A172 (cell line): ENCODE measurements at places on chromosomes 13 and 19.

- no peak for DNase-seq
Observed at GRCh38 chr19:40217027-40217810, 965 bp downstream of the TTC9B start.

DNA sequence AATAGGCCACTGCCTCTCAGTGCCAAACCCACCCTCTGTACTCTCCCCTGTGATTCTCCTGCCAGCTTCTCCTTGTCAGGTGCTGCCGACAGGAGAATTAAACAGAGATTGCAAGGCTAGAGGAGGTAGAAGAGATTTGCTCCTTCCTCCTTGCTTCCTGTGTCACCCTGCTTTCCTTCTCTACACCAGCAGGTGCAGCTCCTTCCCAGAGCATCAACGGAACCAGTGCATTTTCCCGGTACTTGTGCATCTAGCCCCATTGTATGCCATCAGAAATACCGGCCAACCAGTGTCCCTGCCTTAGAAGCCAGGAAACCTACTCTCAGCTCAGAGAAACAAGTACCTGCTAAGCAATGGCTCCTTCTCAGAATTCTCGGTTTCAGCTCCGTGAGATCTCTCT lies 253.2 kb downstream of the SUCLA2 start:
- DNase-seq = no peak

DNA sequence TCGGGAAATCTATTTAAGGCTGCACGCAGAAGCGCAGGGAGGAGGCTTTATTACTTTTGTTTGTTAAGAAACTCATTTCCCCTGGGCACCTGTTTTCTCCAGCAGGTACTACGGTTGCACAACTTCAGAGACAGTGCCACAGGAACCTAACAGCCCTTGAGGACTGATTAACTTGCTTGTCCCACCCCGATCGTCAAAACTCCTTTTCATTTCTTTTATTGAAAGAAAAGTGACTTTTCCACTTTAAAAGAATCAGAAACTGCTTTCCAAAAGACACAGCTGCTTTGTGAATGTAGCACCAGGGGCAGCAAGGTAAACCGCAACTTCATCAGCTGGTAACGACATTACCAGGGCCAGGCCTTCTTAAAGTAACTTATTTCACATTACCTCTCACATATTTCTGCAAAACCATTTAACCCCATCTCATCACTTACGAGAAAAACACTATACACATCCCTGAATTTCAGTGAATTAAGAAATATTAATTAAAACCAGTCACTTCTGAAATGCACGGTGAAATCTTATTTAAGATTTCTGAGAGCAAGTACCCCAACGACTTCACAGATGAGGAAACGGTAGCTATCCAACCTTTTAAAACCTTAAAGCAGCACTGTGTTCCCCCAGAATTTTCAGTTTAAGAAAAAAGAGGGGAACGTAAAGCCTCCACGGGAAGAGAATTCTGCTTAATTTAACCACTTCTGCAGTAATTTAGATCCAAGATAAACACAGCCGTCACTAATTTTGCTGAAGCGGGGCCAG lies 1.4 kb downstream of the ANKRD10 start:
- peak; percentile 53 for DNase-seq

DNA sequence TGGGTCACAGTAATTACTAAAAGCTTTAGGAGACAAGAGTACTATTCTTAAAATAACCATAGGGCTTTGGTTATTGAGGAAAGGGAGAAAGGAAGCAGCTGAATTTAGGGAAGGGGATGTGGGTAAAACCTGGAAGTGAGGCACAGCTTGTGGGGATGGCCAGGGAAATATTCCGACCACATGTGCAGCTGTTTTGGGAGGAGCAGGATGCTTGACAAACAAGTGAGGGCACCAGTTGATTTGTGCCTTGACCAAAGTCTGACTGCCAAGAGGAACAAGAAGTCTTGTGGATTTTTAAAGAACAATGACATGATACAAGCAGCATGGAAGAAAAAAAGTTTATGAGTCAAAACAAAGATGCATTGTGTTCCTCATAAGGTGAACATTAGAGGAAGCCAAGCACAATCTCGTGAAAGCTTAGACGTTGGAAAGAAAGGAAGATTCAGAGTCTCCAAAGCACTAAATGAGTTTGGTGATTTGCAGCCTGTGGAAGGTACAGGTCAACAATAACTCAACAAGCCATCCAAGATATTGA lies 108.5 kb upstream of the GPC6 start:
- DNase-seq = no peak

GRCh38 chr13:20704459-20705069 lies 1.1 kb downstream of the IL17D start:
- DNase-seq = no peak

- peak; percentile 46 for DNase-seq
Observed at GRCh38 chr13:113562085-113562749, 22.3 kb upstream of the TFDP1 start.

DNA sequence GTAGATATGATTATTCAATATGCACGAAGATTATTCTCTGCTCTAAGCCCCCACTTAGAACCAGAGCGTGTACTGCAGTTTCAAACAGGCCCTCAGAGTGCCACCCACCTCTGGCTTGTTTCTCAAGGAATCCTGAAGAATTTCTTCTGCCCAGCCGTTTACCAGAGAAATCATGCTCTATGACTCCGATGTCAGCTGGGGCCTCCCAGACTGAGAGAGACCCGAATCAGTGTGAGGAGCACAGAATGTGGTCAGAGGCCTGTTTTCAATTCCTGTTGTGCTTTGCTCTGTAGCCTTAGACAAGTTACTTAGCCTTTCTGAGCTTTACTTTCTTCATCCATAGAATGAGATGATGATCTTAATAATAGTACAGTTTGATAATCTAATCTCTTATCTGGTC lies 5.5 kb downstream of the PNMA8C start:
- DNase-seq = no peak

- DNase-seq = no peak
Observed at GRCh38 chr13:98959291-98959690, 18.6 kb downstream of the DOCK9 start.

DNA sequence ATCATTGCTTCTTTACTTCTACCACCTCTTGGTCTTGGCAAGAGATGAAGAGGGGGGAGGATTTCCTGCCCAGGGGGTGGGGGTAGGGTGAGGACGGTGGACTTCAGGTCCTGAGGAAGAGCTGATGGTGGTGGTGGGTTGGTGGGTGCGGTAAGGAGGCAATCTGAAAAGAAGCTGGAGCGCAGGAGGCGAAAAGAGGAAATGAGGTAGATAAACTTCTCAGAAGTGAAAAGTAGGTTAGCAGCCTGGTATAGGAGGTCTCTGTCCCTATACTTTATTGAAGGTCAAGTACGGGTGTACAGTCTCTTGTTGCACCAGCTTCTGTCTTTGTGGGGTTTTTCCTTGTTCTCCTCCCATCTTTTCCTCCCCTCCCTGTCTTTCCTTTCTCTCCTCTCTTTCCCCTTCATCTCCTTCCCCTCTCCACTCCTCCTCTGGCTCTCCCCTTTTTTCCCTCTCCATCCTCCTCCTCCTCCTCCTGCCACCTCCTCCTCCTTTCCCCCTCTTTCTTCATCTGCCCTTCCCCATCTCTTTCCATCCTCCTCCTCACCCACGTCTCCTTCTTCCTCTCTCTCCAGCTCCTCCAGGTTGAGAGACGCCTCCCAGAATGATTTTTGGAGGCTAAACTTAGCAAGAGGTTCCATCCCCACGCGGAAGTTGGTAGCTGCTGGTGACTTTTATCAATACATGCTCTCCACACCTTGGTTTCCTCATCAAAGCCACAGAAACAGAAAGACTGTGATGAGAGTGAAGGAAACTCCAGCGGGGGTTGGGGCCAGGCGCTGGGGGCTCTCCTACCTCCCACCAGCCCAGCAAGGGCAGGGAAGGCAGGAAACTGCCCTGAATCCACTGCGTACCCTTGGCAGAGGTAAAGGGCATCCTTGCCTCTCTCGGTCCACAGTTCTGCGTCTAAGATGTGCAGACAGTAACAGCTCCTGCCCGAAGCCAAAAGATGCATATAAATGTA lies 15.3 kb downstream of the TNFSF14 start:
- DNase-seq = no peak

DNA sequence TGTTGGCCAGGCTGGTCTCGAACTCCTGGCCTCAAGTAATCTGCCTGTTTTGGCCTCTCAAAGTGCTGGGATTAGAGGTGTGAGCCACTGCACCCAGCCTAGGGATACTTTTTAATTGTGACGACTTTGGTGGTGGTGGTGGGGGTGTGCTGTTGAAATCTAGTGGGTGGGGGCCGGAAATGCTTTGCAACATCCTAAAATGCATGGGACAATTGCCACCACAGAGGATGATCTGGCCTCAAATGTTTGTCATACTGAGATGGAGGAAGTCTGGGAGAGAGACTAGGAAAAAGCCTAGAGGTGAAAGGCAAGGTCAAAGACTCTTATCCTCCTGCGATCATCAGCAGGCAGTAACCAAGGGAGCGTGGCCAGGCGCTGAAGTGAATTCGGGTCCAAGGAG lies 1.4 kb downstream of the NWD1 start:
- no peak for DNase-seq

- peak; percentile 90 for DNase-seq
Observed at GRCh38 chr13:52348071-52348470, 57.9 kb downstream of the THSD1 start.

- no peak for DNase-seq
Observed at GRCh38 chr19:46173886-46174480, 25.9 kb downstream of the IGFL2 start.

DNA sequence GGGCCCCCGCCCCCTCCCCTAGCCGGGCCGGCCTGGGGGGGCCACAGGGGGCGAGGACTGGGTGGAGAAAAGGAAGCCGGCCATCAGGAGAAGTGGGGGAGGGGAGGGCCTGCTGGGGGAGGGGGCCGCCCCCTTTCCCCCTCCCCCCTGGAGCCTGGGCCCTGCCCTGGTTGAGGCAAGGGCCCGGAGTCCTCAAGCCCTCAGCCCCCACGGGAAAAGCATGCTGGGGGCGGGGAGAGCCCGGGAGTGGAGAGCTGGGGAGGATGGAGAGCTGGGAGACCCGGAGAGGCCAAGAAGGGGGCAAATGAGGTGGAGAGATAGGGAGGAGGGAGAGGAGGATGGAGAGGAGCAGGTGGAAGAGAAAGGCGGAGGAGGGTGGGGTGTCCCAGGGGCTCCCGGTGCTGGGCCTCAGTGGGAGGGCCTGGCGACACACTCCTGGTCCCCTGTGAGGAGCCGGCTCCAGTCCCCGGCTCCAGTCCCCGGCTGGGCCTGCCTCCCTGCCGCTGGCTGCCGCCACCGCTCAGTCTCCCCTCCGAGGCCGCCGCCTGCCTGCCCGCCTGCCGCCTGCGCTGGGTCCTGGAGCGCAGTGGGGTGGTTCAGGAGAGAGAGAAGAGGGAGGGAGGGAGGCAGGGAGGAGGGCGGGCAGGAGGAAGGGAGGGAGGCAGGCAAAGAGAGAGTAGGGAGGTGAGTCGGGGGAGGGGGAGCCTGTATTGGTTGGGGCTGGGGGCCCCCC lies at the start of gene GRIK5:
Gene GRIK5 (minus strand): TSS at position 588 of the 733 bp plus-strand sequence. CDS start 4,436 bp downstream, outside the sequence.
- no peak for DNase-seq

- DNase-seq = no peak
Observed at GRCh38 chr19:35347171-35347929, at the start of gene FFAR1. Gene FFAR1 (plus strand): TSS chr19:35347902. CDS start chr19:35351552, 3,650 bp downstream.
